ENCODE measurements at places on chromosomes 12 and 14.

DNA sequence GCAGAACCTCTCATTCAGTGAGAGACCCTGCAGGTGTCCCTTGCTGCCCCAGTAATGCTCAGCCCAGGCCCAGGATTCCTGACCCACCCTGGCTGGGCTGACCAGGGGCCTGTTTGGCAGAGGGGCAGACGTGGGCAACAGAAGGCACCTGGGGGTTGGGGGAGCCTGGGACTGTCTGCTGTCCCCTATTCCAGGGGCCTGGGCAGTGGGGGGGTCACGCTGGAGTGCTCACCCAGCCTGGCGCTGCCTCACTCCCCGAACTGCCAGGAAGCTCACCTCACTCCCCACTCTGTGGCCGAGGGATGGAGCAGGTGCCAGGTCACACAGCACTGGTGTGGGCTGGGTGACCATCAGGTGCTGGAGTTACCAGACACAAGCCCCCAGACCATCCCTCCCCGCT lies 22.6 kb upstream of the NUDT14 start:
- peaks cover 73% of the 10 kb centered on the region for H3K4me1 ChIP-seq
- no peak overlapping the region for H3K27ac ChIP-seq
- H3K4me3 ChIP-seq: no peak overlapping the region
- no peak for DNase-seq
- H3K36me3 ChIP-seq: no peaks in the 10 kb centered on the region

DNA sequence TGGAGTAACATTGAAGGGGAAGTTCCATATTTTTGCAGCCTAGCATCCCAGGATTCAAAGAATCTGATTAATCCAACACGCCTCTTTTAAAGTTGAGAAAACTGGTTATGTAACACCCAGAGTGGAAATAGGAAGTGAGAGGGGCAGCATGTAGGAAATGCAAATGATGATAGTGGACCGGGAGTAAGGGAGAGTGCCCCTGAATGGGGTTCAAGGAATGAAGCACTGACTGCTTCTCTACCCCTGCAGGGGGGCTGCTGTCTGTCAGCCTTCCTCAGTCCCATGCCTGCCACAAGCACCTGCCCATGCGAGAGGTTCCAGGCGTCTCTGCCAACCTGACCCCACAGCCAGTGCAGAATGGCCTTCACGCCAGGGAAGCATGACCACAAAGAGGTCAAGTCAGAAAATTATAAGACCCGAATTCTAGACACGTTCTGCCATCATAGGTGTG lies 126.5 kb upstream of the CCND2 start:
- no peak for DNase-seq
- H3K27me3 ChIP-seq: peaks cover 28% of the 10 kb centered on the region
- no peaks in the 10 kb centered on the region for H3K4me1 ChIP-seq
- no peak overlapping the region for H3K27ac ChIP-seq
- no peaks in the 10 kb centered on the region for H3K36me3 ChIP-seq

GRCh38 chr14:78644824-78645559 lies 474.8 kb downstream of the NRXN3 start:
- H3K27me3 ChIP-seq: no peaks in the 10 kb centered on the region
- DNase-seq: no peak
- no peaks in the 10 kb centered on the region for H3K4me1 ChIP-seq
- H3K36me3 ChIP-seq: no peaks in the 10 kb centered on the region
- no peak overlapping the region for H3K4me3 ChIP-seq

DNA sequence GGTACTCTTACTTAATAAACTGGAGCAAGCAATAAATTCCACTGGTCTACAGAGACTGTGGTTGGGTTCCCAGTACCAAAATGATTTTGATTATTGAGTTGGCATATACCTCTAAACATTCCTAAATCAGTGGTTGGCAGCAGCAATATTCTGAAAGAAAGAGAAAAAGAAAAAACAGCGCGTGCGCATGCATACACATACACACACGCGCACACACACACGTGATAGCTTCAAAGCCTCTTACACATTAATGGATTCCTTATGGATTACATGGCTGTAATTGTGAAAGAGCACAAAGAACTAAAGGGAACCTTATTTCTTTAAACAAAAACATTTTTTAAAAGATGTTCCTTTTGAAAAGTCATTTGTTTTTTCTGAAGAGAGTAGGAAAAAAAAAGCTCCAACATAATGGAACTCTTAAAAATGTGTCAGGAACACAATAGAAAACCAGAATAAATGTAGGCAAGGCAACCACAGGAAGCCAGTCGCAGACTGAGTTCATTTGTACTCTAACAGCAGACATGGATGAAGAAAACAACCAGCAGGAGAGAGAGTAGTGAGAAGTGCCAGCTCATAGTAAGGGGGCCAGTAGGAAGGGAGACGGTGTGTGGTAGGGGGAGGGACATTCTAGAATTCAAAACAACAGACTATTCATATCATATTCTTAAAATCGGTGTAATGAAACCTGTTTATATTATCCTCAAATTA lies 80.0 kb downstream of the DRAM1 start:
- no peaks in the 10 kb centered on the region for H3K4me1 ChIP-seq
- no peak for DNase-seq
- H3K4me3 ChIP-seq: no peak overlapping the region

DNA sequence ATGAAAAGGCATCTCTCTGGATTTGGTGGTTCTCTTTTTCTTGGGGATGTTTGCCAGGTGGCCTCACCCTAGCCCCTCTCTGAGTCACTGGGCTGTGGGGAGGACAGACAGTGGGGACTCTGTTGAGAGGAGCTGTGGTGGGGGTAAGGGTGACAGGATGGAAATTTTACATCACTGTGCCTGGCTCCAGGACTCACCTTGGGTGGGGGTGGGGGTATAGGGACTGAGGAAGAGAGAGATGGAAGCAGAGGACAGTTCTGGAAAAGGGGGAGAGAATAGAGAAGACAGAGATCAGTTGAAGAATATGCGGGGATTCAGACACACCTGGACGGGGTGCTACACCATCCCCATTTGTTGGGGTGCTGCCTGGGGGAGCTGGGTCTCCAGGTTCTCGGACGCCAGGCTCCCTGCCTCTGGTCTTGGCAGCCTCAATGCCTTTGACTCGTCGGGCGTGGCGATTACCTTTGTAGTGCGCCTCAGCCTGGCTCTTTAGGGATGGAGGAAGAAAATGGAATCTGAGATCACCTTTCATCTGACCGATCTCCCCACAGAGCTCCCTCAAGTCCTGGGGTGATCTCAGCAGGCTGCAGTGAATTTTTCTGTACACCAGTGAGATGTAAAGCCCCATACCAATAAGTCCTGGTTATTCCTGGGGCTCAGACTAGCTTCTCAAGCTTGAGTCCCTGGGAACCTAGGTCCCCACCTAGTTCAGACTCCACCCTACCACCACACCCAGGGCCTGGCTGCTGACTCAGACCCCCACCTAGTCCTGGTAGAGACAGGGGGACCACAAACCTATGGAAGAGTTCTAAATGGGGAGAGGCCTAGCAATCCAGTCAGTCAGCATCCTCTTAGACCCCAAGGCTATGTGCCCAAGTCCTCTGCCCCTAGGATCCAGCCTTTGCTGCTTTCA lies 9.6 kb upstream of the GPR84 start:
- H3K27ac ChIP-seq: no peak overlapping the region
- no peak overlapping the region for H3K4me3 ChIP-seq
- no peak for DNase-seq
- H3K4me1 ChIP-seq: peaks cover 43% of the 10 kb centered on the region

DNA sequence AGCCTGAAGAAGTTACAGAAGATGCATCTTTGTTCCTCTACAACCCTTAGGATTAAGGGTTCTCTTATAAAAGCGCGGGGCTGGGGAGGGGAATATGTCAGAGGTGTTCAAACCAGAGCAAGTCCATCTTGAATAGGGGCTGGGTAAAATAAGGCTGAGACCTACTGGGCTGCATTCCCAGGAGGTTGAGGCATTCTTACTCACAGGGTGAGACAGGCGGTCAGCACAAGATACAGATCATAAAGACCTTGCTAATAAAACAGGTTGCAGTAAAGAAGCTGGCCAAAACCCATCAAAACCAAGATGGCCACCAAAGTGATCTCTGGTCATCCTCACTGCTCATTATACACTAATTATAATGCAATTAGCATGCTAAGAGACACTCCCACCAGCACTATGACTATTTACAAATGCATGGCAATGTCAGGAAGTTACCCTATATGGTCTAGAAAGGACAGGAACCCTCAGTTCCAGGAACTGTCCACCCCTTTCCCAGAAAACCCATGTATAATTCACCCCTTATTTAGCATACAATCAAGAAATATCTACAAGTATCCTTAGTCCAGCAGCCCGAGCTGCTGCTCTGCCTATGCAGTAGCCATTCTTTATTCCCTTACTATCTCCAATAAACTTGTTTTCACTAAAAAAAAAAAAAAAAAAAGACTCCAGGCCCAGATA lies 108.1 kb upstream of the FOXN3 start:
- H3K36me3 ChIP-seq: peaks cover 8% of the 10 kb centered on the region
- H3K4me3 ChIP-seq: no peak overlapping the region
- no peak overlapping the region for H3K27ac ChIP-seq
- H3K27me3 ChIP-seq: no peaks in the 10 kb centered on the region

DNA sequence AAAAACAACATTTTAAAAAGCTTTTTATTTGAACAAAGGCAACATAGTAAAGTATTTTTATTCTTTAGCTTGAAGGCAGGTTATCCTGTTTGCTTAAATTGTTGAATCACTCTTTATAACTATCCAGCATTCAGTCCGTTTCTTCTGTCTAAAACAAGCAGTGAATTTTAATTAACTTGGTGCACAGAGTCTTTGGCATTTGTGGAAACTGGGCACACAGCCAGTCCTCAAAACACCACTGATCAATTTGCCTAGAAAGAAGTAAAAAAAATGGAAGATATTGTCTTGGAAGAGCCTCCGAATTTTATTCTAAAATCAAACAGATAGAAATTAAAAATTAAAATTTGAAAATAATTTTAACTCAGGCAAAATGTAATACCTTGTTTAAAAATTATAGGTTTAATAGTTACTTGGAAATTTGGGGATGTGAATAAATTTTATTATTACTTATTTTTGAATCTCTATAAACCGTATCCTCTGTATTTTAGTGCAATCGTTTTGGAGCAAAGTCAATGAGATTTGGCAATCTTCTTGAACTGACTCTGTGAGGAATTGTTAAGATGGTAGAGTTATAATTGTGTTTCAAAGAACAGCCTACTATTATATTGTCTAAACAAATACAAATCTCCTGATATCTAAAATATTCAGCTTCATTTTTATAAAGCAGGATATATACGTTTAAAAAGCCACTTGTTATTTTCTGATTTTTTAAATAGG lies 927.0 kb downstream of the SLC16A7 start:
- no peaks in the 10 kb centered on the region for H3K27me3 ChIP-seq
- H3K4me1 ChIP-seq: no peaks in the 10 kb centered on the region
- H3K4me3 ChIP-seq: no peak overlapping the region
- H3K27ac ChIP-seq: no peak overlapping the region

GRCh38 chr12:129193263-129193871 lies 340.1 kb downstream of the GLT1D1 start:
- H3K27me3 ChIP-seq: no peaks in the 10 kb centered on the region
- peak; percentile 21 for DNase-seq
- no peaks in the 10 kb centered on the region for H3K4me1 ChIP-seq
- no peak overlapping the region for H3K27ac ChIP-seq
- H3K4me3 ChIP-seq: no peak overlapping the region

DNA sequence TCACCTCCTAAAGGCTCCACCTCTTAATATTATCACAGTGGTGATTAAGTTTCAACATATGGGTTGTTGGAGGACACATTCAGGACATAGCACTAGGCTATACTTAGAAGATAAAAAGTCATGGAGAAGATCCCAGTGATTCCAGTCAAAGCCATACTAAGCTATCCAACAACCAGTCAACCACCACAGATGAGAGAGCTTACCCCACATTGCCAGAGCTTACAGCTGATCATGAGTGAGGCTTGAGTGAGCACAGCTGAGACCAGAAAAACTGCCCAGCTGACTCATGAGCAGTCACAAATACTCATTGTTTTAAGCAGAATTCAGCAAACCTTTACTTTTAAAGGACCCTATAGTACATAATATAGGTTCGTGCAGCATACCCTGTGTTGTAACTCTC lies 85.1 kb downstream of the DRAM1 start:
- no peak overlapping the region for H3K4me3 ChIP-seq
- DNase-seq: no peak
- H3K27ac ChIP-seq: no peak overlapping the region

GRCh38 chr14:30876692-30877091 lies 2.3 kb downstream of the COCH start:
- H3K36me3 ChIP-seq: no peaks in the 10 kb centered on the region
- no peaks in the 10 kb centered on the region for H3K27me3 ChIP-seq
- H3K4me3 ChIP-seq: no peak overlapping the region
- no peak overlapping the region for H3K27ac ChIP-seq

DNA sequence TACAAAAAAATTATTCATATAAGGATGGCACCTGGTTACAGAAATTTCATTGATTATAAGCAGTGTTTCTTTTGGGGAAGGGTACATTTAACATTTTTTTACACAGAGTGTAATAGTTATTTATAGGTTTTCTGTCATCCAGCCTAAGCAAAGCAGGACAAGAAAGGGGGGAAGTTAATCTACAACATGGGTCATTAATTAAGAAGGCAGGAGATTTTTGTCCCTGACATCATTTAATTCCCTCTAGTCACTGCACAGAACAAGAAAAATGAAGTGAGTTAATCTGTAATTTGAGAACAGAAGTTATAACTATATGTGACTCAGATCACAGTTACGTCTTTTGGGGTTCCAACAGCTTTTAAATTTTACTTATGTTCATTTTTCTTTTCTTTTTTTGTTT lies 173.4 kb downstream of the PTPRO start:
- no peaks in the 10 kb centered on the region for H3K4me1 ChIP-seq
- no peak overlapping the region for H3K4me3 ChIP-seq
- no peaks in the 10 kb centered on the region for H3K27me3 ChIP-seq
- no peak for DNase-seq
- H3K27ac ChIP-seq: no peak overlapping the region

DNA sequence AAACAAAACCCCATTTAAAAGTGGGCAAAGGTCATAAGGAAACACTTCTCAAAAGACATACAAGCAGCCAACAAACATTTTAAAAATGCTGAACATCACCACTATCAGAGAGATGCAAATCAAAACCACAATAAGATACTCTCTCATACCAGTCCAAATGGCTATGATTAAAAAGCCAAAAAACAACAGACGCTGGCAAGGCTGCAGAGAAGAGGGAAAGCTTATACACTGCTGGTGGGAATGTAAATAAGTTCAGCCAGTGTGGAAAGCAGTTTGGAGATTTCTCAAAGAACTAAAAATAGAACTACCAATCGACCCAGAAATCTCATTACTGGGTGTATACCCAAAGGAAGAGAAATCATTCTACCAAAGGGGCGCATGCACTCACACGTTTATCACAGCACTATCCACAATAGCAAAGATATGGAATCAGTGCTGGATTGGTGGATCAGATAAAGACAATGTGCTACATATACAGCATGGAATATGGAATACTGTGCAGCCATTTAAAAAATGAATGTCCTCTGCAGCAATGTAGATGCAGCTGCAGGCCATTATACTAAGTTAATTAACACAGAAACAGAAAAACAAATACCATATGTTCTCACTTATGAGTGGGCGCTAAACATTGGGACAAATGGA lies 102.1 kb upstream of the DAAM1 start:
- DNase-seq: peak; percentile 25
- H3K36me3 ChIP-seq: no peaks in the 10 kb centered on the region
- peaks cover 10% of the 10 kb centered on the region for H3K4me1 ChIP-seq

- H3K27me3 ChIP-seq: no peaks in the 10 kb centered on the region
- no peak overlapping the region for H3K27ac ChIP-seq
- H3K4me1 ChIP-seq: peaks cover 8% of the 10 kb centered on the region
Observed at GRCh38 chr12:12564911-12565310, 2.2 kb upstream of the DUSP16 start.
